ENCODE measurements at places on chromosomes 3 and 15.

- no peak for DNase-seq
These were observed 4.3 kb upstream of the SLC6A20 start for GRCh38 chr3:45800611-45801010.

DNA sequence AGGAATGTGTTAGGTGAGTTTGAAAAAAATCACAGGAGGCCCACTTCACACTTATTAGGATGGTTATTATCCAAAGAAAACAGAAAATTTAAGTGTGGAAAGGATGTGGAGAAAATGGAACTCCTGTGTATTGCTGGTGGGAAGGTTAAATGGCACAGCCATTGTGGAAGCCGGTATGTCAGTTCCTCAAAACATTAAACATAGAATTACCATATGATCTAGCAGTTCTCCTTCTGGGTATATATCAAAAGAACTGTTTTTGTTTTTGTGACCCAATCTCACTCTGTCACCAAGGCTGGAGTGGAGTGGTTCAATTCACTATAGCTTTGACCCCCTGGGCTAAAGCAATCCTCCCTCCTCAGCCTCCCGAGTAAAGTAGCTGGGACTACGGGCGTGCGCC lies 10.4 kb upstream of the ZFYVE19 start:
- DNase-seq, result no peak

GRCh38 chr15:99151156-99151555 lies 46.3 kb downstream of the SYNM start:
- no peak for DNase-seq

- DNase-seq, result no peak
These were observed 77.5 kb downstream of the IGF1R start for GRCh38 chr15:98725874-98726273.

DNA sequence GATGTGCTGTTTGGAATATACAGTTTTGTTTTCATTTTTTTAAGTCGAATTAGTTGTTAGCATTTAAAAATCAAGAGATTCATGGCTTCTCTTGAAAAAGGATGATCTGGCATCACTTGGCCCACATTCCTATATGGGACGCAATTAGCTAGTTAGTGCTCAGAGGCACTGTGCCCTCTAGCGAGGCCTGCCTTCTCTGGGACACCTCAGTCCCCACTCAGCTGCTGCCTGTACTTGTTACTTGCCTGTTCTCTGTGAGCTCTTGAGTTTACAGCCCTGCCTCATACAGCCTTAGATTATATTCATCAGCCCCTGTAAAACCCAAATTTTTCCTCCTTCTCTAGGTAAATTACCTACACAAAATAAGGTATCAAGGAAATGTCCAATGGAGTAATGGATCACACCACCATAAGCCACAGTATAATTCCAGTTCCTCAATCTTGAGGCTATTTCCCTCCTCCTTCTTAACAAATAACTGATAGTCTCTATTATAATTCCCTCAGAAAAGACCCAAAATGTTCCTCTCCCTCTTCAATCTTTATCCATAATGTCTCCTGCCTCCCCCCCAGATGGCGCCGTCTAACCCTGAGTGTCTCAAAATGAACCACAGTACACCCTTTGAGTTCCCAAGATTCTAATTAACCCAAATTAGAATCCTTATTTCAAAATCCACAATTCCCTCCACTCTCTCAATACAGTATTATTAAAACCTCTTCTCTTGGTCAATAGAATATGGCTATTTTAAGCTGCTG lies 2.7 kb downstream of the ZMAT3 start:
- DNase-seq, result peak; percentile 57

DNA sequence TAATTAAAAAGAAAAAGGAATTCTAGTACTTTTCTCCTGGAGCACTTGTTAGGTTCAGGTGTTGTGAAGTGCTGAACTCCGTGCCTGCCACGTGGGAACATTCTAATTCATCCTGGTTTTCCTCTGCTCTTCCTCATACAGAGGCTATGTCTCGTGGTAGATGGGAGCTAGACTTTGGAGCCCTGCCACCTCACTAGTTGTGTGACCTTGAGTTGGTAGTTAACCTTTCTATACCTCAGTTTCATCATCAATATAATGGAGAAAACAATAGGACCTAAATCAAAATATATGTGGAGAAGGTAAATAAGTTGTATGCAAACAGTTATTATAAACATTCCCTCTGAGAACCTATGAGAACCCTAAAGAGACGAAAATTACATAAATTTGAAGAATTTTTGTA lies 10.6 kb downstream of the ALAS1 start:
- no peak for DNase-seq

- DNase-seq, result no peak
These were observed 407.2 kb upstream of the UBE2E2 start for GRCh38 chr3:22795917-22796316.

GRCh38 chr3:57287205-57287604 lies 5.3 kb downstream of the ASB14 start:
- DNase-seq, result no peak

GRCh38 chr3:53236112-53236841 lies 19.5 kb downstream of the TKT start:
- peak; percentile 85 for DNase-seq

DNA sequence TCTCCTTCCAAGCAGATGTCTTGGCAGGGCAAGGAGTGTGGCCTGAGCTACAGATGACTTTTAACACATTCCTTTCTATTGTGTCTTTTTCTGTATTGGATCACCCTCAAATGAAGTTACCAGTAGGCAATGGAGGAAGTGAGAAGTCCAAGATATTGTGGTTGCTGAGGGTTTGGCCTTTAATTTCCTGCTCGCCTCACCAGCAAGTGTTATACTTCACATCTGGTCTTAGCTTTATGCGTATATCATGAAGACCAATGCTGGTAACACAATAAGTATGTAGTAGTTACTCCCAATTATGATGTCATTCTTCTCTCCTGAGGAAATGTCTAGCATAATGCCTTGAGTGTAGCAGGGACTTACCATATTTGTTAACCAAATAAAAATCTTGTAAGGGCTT lies 179.9 kb downstream of the ZIC1 start:
- DNase-seq, result peak; percentile 36

DNA sequence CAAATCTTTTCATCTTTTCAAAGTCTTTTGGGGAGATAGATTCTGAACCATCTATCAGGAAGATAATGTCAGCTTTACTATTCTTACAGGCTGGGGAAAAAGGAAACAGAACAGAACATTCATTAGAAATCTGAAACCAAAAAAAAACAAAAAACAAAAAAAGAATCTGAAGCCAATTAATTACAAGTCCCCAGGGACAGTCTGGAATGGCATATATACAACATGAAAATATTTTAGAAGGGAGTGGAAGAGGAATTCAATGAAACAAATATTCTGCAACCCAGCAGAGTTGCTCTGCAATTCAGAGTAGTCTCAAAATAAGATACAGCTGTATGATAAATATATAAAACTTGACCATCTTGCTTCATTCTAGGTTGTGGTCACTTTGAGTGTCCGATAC lies 41.7 kb upstream of the CAPN7 start:
- DNase-seq, result peak; percentile 17

DNA sequence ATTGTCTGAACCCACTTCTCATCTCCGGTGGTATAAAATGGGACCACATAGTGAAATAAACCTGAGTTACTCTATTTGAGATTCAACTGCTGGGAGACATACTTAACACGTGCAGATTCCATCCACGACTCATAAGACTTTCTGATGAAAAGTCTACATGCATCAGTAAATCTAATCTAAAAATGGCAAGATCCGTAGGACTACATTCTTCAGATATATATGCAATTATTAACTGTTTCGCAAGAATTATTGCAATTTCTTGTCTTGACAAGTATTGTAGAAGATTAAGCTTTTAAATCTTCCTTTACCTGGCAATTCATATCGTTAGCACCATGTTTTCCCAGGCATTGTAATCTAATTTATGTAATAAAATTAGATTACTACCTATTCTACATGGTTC lies 718.7 kb upstream of the CBLB start:
- DNase-seq, result peak; percentile 41

DNA sequence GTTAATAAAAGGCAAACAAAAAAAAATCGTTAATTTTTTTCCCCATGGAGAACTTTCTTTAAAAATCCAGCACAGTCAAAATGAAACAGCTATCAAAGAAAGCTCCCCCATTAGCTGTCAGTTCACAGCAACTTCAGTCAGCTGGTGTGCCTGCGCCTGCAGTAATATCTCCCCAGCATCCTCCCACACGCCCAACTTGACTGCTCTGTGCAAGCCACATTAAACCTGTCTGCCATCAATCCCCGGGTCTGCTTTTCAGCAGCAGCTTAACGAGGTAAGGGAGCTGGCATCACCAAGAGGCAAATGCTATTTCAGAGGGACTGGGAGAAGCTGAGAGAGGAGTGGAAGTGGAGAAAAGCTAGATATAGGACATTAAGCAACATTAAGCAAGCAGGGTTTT lies 337.5 kb downstream of the GAP43 start:
- DNase-seq, result no peak

GRCh38 chr15:75680007-75680789 lies 32.5 kb downstream of the CSPG4 start:
- DNase-seq, result no peak

- DNase-seq, result no peak
These were observed 7.8 kb upstream of the CHRM5 start for GRCh38 chr15:33960549-33960935.

GRCh38 chr3:27467545-27467944 lies 16.6 kb downstream of the SLC4A7 start:
- peak; percentile 55 for DNase-seq

DNA sequence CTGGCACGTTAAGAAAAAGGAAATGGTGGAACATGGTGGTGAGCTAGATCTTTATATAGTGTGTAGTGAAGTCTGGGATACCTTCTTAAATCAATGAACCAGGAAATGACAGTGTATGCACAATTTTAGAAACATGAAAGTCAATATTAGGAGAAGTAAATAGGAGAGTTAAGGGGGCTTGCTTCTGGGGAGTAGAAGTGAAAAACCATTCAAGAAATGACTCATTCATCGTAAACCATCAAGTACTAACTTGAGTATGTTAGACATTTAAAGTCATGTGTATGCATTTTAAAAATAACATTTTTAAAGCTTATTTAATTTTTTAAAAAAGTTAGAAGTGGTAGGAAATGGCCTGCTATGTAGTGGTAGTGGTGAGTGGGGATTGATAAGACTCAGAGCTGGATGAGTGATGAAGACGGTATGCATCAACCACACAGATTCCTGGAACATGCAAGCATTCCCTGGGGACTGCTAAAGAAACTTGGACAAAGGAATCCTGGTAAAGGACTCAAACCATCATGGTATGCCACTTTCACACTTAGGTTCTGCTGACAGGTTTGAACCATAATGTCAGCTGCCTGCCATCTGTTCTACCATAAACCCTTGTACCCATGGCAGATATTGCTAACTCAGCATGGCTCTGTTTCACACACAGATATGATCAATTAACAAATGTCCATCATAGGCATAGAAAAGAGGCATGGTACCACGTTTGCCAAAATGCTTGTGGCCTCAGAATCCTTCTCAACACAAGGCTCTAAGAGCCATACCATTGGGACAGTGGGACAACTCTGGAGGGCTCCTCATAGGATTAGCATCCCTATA lies 28.9 kb upstream of the MITF start:
- DNase-seq, result peak; percentile 87

- DNase-seq, result peak; percentile 13
These were observed 96.9 kb upstream of the TBL1XR1 start for GRCh38 chr3:177294221-177294620.

DNA sequence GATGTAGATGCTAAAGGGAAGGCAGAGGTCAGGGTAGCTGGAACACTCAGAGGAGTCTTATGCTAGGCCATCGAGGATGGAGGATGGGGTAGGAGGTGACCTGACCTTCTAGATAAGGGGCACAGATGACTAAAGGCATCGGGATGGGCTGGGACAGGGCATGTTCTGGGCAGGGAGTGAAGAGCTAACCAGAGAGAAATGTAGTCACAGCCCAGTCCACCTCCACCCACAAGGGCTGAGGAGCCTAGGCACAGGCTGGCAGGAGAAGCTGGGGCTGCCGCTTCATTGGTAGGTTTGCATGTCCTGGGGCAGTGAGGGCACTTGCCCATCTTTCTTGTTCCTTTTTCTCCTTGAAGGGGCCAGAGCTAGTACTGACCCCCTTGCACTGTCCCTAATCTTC lies 12.6 kb downstream of the CLK3 start:
- no peak for DNase-seq

DNA sequence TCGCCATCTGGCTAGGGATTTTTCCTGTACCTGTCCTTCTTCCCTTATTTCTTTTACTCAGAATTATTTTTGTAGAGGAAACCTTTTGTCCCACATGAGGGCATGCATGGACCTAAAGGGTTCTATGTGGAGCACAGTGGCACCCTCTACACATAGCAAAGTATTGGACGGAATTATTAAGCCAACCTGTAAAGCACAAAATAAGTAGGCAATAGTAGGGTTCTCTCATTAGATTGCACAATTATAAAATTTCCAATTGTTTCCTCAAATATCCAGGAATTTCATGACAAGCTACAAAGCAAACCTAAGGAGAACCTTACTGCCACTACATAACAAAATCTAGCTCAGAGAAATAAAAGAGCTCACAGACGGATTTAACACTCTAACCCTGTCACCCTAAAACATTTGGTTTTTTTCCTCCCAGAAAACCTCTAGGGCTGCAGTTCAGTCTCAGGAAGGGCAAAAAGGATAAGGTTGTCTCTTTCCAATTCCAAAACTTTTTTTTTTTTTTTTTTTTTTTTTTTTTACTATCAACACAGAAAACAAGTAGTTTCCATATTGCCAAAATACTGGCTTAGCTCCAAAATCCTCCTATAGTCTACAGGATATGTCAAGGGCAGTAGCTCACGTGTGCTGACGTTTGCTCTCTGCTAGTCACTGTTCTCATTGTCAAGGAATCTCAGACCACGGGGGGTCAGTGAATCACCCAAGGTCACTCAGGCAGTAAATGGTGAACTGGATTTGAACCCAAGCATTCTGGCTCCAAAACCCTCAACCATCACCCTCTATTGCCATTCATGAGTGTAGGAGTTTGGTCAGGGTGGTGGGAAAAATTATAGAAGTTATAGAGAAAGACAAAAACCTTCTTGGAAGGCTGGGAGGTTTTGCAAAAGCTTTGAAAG lies 52.3 kb downstream of the NCEH1 start:
- peak; percentile 98 for DNase-seq

DNA sequence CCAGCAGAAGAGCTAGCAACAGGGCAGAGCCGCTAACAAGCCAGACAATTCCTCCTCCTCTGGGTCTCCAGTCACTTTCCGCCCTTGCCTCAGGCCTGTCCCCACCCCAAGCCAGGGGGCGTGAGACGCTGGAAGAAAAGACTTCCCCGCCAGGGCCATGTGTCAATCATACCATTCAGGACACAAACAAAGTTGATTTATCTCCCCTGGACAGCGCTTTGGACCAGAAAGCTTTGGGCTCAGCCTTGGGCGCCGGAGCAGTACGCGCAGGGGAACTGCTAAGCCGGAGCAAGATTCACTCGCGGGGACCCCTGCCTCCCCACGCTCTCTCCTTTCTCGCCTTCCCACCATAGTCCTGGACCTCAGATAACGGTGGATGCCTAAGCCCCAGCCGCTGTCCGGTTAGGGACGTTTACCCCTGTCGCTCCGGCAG lies 479 bp downstream of the LRRC2 start:
- DNase-seq, result no peak

DNA sequence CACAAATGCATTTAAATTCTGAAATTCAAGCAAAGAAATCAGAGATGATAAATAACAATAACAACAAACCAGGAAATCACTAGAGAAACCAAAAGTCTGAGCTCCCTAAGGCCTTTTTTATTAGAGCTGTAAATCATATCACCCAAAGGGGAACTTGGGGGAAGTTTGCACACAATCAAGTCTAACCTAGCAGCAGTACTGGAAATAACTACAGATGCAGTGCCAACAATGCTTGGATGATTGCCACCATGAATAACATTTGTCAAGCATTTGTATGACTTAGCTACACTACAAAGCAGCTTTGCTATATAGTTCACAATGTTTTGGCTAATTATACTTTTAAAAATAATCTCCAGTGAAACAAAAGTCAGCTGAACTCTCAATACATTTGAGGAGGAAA lies 27.8 kb downstream of the SHQ1 start:
- peak; percentile 65 for DNase-seq
